ACHN (cell line): ENCODE measurements at places on chromosomes 3 and 15.

DNA sequence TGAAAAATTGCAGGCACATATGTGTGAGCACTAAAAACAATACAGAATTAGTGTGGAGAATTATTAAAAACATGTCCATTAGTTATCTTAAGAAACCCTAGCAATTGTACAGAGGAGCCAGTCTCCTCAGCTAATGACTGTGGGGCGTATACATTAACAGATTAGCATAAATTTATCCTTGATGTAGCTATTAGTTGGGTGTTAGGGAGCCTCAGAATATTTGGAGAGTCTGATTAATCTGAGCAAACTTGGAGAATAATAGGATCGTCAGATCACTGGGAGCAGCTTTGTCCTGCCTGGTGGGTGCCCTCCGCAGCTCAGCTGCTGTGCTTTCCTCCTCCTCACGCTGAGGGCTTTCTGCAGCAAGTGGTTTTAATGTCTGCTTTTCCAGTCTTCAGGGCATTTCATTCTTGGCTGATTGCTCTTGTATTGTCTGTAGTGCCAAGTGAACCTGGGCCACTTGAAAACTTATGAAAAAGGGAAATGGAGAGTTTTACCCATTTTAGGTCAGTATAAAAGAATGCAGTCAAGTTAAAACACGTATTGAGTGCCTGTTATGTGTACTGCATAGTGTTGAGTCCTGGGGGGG is 417.4 kb upstream of the SEMA6D start:
- no peak for DNase-seq

- no peak for DNase-seq
Observed at GRCh38 chr15:41609123-41609522, 50.1 kb downstream of the TYRO3 start.

- no peak for DNase-seq
Observed at GRCh38 chr15:36026627-36027283, 480.8 kb upstream of the DPH6 start.

DNA sequence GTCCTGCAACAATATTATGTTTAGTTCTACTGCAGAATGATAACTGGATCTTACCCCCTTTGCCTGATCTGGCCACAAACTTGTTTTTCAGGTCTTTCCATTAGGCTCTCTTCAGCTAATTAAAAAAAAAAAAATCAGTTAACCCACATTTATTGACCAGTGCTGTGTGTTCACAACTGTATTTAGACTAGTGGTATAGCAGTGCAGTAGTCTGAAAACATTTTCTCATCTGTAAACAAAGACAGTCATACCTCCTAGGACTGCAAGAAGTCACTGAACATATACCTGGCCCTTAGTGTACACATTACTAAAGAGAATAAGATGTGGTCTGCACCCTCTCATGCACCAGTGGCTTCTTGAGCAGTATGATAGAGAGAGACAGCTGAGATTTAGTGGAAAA is 22.5 kb downstream of the LPP start:
- DNase-seq = no peak

- no peak for DNase-seq
Observed at GRCh38 chr3:82259994-82260393, 498.5 kb upstream of the GBE1 start.

DNA sequence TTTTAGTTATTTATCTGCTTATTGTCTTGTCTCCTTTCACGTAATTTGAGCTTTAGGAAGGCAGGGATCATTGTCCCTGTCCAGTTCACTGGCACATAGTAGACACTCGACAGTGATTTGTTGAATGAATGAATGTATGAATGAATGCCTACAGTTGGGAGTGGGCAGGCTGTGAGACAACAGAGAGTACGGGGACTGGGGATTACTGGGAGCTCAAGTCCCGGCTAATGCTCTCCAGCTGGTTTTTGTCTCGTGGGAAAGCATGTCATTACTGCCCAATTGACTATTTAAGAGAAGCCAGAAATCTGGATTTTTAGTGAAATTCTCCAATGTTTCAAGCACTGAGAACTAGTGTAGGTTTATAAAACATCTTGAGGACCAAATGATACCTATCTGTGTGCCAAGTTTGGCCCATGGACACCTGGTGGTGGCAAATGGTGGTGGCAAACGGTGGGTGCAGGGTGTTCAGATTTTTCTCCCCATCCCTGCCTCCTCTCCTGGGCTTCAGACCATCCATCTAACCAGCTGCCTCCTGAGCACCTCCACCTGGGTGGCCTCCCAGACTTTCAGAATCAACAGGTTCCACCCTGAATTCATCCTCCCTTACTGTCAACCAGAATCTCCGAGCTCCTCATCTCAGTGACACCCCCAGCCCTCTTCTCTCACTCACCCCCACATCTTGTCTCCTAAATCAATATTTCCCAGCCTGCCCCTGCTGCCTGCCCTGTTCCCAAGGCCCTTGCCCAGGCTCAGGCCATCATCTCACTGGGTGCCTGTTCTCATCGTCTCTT is 36.2 kb upstream of the TRH start:
- DNase-seq = no peak

GRCh38 chr3:158725348-158726011 is 6.8 kb downstream of the RARRES1 start:
- peak; percentile 83 for DNase-seq
